Esophagus squamous epithelium (tissue), 5 donors: ENCODE measurements at places on chromosomes 7 and 10. TPM values are rescaled to one million over a fixed set of nuclear protein-coding genes. Genes with fewer than 3 reads are reported as not detected.

The C10orf105 gene
- not detected for total RNA-seq

The MALSU1 gene
- 32.6 TPM for total RNA-seq

The ANLN gene
- total RNA-seq = 16.6 TPM

The PNLIPRP1 gene
- total RNA-seq = not detected

GRCh38 chr10:79026341-79026761 is 42.4 kb upstream of the ZMIZ1 start:
- no peak overlapping the region for H3K27ac ChIP-seq
- H3K4me3 ChIP-seq = no peak overlapping the region

- peaks cover 6% of the 10 kb centered on the region for H3K4me1 ChIP-seq
- H3K27me3 ChIP-seq = no peaks in the 10 kb centered on the region
- peaks cover 34% of the 10 kb centered on the region for H3K36me3 ChIP-seq
- no peak overlapping the region for H3K4me3 ChIP-seq
- no peak for DNase-seq
- no peak overlapping the region for H3K27ac ChIP-seq
Observed at GRCh38 chr7:25116621-25117020, 8.4 kb downstream of the CYCS start.

DNA sequence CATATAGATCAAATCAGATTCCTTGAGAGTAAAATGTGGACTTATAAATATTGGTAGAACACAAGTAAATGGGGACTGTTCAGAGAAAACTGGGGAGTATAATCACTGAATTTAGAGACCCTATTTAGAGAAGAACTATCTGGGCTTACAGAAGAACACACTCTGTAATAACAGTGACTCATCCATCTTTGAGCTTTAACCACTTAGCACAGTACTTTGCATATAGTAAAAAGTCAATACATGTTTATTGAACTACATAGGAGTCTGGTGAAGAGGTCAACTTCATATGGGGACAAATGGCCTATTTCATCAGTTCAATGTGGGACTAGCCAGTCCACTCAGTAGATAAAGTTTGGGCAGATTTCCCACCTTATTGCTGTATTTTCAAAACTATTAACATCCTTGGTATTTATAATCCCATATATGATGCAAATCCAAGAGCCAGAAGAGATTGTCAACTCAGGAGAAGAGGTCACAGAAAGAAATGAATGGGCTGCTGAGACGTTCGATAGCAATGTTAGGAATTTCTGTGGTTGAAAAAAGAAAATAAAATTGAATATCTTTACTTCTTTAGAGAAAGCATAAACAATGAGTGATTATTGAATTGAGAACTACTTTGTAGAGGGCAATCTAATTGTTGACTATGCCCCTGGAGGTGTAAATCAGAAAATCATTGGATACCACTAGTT is 119.3 kb upstream of the CACNA2D1 start:
- no peak for DNase-seq
- no peaks in the 10 kb centered on the region for H3K36me3 ChIP-seq
- no peak overlapping the region for H3K27ac ChIP-seq
- H3K27me3 ChIP-seq = no peaks in the 10 kb centered on the region

DNA sequence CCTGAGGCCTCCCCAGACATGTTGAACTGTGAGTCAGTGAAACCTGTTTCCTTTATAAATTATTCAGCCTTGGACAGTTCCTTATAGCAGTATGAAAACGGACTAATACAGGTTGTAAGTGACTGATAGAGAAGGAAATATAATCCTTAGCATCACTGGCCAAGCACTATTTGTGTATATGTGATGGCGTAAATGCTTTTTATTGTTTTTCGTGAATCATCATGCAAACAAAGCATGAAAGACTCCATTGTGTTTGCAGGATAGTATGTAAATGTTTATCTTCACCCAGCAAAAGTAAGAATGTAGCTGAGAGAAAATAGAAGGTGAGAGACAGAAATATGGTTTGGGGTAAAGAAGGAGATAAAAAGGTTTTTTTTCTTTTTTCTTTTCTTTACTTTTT is 92.5 kb upstream of the LRGUK start:
- H3K36me3 ChIP-seq = no peaks in the 10 kb centered on the region
- no peak overlapping the region for H3K4me3 ChIP-seq
- H3K27ac ChIP-seq = no peak overlapping the region
- DNase-seq = no peak
- H3K27me3 ChIP-seq = no peaks in the 10 kb centered on the region

DNA sequence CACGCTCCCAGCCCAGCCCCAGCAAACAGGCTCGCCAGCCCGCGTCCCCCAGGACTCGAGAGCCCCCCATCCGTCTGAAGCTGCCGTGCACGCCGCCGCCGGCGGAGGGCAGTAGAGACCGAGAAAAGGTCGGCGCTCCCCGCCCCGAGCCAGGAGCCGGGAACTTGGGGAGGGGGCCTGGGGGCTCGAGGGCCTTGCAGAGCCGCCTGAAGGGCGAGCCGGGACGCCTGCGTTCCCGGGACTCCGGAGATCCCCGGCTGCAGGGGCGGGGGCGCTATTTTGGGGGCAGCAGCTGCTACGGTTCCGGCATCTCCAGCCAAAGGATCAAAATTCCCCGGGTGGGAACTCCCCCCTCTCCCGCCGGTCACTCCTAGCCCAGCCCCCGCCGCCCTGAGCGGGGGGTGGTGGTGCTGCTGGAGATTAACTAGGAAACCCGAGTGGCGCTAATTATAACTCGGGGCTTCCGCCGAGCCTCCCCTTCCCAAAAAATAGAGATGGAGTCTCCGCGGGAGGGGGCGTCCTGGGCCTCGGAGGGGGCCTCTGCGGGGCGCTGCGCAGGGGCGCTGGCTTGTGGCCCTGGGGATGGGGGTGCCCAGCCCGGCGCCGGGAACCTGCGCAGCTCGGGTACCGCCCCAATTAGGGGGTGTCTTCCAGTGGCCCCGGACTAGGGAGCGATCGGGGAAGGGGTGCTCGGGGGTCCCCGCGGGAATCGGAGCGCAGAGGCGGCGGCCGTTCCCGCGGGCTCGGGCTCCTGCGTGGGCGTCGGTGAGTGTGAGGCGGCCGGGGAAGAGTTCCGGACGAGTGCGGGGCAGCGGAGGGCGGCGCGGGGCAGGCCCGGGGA is 608 bp downstream of the ACHE start:
- no peaks in the 10 kb centered on the region for H3K36me3 ChIP-seq
- peak overlapping the region; percentile 51 for H3K4me3 ChIP-seq
- peak overlapping the region; percentile 36 for H3K27ac ChIP-seq
- no peak for DNase-seq
- H3K4me1 ChIP-seq = peaks cover 54% of the 10 kb centered on the region

GRCh38 chr7:139725077-139725476 is 52.7 kb downstream of the HIPK2 start:
- H3K27ac ChIP-seq = no peak overlapping the region
- H3K4me3 ChIP-seq = no peak overlapping the region
- no peak for DNase-seq

- H3K27ac ChIP-seq = no peak overlapping the region
- H3K4me3 ChIP-seq = peak overlapping the region; percentile 95
- peaks cover 45% of the 10 kb centered on the region for H3K4me1 ChIP-seq
- peaks cover 15% of the 10 kb centered on the region for H3K36me3 ChIP-seq
- H3K27me3 ChIP-seq = no peaks in the 10 kb centered on the region
Observed at GRCh38 chr7:33107136-33108066, 1.8 kb downstream of the RP9 start.

DNA sequence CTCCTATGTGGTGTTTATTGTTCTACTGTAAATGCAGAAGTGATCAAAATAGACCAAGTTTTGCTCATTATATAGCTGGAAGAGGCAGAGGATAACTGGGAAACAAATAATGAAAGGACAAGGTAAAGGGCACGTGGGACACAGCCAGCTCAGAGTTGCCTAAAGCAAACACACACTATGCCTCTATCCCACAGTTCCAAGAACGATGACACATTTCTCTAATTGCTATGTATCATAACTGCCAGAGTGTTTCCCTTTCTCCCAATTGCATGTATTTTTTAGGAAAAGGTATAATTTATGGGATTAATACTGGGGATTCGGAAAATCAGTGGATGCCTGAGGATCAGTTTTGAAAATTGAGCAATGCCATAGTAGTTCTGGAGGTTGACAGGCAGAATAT is 49.0 kb downstream of the CCDC71L start:
- no peak overlapping the region for H3K4me3 ChIP-seq
- H3K36me3 ChIP-seq = no peaks in the 10 kb centered on the region
- H3K27ac ChIP-seq = no peak overlapping the region
- no peak for DNase-seq

GRCh38 chr7:93029056-93029455 is 88.7 kb downstream of the SAMD9 start:
- H3K4me3 ChIP-seq = no peak overlapping the region
- no peaks in the 10 kb centered on the region for H3K4me1 ChIP-seq
- no peaks in the 10 kb centered on the region for H3K27me3 ChIP-seq
- no peaks in the 10 kb centered on the region for H3K36me3 ChIP-seq
- no peak overlapping the region for H3K27ac ChIP-seq

GRCh38 chr7:77308792-77309191 is 107.4 kb downstream of the GSAP start:
- H3K27me3 ChIP-seq = no peaks in the 10 kb centered on the region
- peak overlapping the region; percentile 56 for H3K27ac ChIP-seq
- H3K4me3 ChIP-seq = no peak overlapping the region
- peaks cover 7% of the 10 kb centered on the region for H3K4me1 ChIP-seq
- DNase-seq = no peak
- H3K36me3 ChIP-seq = no peaks in the 10 kb centered on the region
